Lower lobe of right lung (tissue), 2 donors: ENCODE measurements at places on chromosomes 6 and 20. TPM values are rescaled to one million over a fixed set of nuclear protein-coding genes. Genes with fewer than 3 reads are reported as not detected.

Gene SIRPA
- 130 TPM for total RNA-seq

Gene ARFGEF3
- 33.8 TPM for total RNA-seq

Gene KIAA1586
- total RNA-seq, result 10.2 TPM

Gene PRSS35
- total RNA-seq, result 0.59 TPM

DNA sequence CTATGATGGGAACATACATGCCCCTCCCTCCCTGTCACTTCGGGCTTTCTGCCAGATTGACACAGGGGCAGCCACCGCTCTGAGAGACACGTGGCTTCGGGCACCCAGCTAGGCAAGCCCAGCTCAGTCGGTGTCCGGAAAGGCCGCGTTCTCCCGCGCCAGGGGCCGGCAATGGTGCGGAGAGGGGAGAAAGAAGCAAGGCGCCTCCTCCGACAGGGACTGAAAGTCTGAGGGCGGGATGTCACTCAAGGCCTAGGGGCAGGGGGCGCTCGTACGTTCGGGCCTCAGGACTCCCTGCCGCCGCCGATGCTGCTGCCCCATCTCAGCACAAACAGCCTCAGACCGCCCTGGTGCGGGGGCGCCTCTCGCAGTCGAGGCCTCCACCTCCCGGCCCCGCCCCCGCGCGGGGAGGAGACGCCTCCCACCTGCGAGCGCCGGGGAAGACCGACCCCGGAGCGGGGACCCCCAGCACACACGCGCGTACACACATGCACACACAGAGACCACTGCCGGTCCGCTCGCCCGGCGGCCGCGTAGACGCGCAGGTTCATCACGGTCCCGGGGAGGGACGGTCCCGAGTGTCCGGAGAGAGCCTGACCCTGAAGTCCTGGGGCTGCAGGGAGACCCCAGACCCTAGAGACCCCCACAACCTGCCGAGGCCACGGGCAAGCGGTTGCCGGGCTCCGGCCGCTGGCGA lies 1.9 kb downstream of the GRM4 start:
- no peaks in the 10 kb centered on the region for H3K36me3 ChIP-seq
- H3K27me3 ChIP-seq, result peaks cover 86% of the 10 kb centered on the region
- H3K4me3 ChIP-seq, result peak overlapping the region; percentile 43
- peaks cover 26% of the 10 kb centered on the region for H3K4me1 ChIP-seq
- no peak for DNase-seq
- no peak overlapping the region for H3K27ac ChIP-seq

DNA sequence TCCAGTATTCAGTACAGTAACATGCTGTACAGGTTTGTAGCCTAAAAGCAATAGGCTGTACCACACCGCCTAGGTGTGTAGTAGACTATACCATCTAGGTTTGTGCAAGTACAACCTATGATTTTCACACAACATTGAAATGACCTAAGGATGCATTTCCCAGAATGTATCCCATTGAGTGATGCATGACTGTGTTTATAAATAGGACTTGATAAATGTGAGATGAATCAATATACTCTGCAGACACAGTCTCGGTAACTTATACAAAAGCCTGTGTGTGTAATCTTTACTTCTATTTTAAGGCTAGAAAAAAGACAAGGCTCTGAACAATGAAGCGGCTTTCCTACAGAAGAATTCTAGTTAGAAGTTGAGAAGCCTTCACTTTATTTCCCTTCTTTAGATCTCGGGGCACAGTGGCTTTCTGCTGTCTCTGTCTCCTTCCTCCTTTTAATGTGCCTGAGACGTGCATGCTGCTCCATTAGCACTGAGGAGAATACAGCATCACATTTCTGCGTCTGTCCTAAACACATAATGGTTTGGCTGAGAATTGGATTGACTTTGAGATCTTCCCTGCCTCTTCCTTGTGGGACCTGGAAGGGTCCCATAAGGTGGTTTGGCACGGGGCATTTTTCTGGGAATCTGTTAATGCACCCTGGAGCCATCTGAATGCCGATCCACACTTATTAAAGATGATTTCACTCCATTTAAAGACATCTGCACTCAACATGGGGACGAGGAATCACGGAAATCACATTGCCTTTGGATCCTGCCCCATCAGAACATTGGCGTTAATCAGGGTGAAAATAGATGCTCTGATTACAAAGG lies 112.5 kb downstream of the SCML4 start:
- no peak for DNase-seq
- no peak overlapping the region for H3K27ac ChIP-seq
- H3K27me3 ChIP-seq, result no peaks in the 10 kb centered on the region

DNA sequence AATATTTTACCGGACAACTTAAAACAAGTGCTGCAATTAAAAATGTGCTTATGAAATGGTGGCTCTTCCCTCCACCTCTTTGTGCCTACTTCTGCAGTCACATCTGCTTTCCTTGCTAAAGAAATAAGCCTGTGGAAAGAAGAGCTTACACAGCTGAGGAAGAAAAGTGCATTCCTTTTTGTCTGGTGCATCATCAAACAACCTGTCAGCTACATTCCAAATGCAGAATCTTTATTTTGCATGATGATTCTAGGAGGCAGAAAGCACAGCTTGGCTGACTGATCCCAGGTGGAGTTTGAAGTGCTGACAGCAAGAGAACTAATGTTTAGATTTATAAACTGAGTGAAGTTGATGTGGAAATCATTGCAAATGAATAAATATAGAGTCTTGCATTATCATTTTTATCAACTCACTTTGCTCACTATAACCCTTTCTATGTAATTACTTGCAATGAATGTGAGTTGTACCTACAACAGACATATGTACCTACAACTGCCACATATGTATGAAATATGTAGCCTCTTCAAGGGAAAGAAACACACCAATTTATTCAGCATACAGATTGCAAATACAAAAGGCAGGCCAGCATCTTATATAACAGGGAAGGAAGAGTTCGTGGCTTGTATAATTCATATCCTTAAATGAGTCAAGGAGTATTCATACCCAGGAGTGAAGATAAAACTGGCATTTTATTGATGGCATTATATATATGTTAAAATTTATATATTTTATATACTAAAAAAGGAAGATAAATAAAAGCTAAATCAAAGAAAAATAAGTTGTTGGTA lies 223.4 kb upstream of the MCHR2 start:
- DNase-seq, result no peak
- H3K27ac ChIP-seq, result no peak overlapping the region
- H3K4me1 ChIP-seq, result no peaks in the 10 kb centered on the region
- no peak overlapping the region for H3K4me3 ChIP-seq

GRCh38 chr6:22098601-22099031 lies 198.2 kb downstream of the PRL start:
- H3K4me3 ChIP-seq, result no peak overlapping the region
- H3K4me1 ChIP-seq, result no peaks in the 10 kb centered on the region
- no peaks in the 10 kb centered on the region for H3K27me3 ChIP-seq
- no peaks in the 10 kb centered on the region for H3K36me3 ChIP-seq

DNA sequence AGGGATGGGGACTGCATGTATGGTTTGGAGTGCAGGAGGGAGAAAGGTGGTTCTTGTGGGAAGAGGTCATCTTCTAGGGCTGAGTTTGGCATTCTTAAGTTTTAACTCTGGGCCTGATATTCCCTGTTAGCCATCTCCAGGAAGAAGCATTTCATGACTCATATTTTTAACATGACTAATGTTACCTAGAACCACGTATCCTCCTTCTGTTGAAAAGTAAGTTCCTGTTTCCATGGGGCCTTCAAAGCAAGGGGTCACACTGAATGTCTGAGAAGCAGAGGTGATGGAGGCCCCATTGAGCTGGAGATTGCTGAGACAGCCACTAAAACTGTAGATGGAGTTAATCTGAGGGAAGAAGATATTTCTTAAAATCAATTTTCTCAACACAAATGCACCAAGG lies 30.2 kb downstream of the FAM229B start:
- no peak overlapping the region for H3K27ac ChIP-seq
- no peaks in the 10 kb centered on the region for H3K4me1 ChIP-seq
- H3K36me3 ChIP-seq, result peaks cover 77% of the 10 kb centered on the region
- no peaks in the 10 kb centered on the region for H3K27me3 ChIP-seq
